ENCODE measurements at places on chromosomes 6 and 20. TPM values are rescaled to one million over a fixed set of nuclear protein-coding genes. Genes with fewer than 3 reads are reported as not detected.
A peak's percentile ranks its signal among the peaks of the same experiment; 100 is the strongest.

GRCh38 chr6:2203264-2203663 is 42.1 kb downstream of the GMDS start:
- DNase-seq, result no peak

DNA sequence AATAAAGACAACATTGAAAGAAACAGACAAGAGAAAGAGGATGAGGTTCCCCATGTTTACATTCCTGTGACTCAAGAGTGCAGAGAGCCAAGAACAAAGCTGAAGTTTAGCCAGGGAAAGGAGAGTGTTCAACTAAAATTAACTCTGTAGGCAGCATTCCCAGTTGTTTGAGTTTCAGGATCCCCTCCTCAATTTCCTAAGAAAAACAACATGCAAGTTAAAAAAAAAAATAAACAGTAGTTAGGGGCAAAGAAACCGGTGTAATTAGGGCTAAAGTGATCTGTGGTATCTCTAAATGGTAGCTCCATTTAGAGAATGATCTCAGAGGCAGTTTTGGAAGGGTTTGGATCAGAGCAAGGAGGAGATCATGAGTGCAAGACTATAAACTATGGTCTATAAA is 30.9 kb upstream of the RAB23 start:
- peak; percentile 51 for DNase-seq

GRCh38 chr20:33675136-33675959 is 1.1 kb upstream of the NECAB3 start:
- no peak for DNase-seq

DNA sequence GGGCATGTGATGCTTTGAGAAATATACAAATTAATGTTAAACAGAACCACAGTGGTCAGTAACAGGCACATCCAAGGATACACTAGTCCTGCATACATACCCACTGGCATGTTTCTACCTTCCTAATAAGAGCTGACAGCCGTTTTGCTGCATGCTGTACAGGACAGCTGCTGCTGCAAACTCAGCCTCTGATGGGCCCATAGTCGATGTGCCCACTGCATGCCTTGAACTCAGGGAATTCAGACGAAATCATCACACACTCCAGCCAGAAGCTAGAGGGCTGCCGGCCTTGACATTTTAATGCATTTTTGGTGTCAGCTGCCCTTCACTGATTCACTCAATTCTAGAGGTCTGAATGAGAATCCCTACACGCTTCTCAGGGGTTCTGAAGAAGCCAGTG is 29.3 kb downstream of the FKBP1A start:
- DNase-seq, result no peak

- DNase-seq, result no peak
Observed at GRCh38 chr6:36781669-36782068, 57.6 kb downstream of the CPNE5 start.

- peak; percentile 72 for DNase-seq
Observed at GRCh38 chr6:111210194-111210728, 123.0 kb downstream of the SLC16A10 start.

GRCh38 chr20:44738813-44739477 is 6.7 kb upstream of the KCNK15 start:
- peak; percentile 89 for DNase-seq

DNA sequence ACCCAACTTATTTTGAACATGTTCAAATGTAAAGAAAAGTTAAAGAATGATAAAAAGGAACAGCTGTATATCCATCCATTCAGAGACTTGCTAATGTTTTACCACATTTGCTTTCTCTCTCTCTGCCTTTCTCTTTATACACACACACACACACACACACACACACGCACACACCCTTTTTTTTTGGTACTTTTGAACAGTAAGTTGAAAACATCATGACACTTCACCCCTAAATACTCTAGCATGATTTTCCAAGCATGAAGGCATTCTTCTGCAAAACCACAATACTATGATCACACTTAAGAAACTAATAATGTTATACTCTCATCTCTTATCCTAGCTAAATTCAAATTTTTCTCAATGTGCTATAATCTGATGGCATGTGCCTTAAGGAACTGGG is 192.3 kb downstream of the UTRN start:
- no peak for DNase-seq

DNA sequence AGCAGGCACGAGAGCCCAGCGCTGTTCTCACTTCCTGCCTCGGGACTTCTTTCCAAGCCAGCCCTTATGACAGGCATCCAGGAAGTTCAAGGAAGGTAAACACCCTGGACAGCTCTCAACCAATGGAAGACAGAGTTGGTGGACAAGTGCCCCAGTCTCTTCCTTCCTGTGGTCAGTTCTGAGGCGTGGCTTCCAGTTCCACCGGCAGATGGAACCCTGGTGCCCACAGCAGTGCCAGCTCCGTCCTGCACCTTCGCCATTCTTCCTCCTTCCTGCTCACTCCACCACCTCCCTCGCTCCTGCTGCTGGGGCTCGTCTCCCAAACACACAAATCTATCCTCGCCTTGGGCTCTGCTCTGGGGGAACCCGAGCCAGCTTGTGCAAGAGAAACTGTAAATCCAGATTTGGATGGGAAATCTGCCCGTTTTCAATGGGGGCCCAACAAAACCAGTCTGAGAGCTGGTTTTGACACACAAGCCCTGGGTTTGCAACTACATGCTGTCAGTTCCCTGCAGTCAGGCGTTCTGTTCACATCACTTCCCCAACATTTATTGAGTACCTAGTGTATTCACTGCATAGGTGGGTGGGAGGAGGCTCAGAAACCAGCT is 162.7 kb downstream of the GRM4 start:
- DNase-seq, result peak; percentile 86

- no peak for DNase-seq
Observed at GRCh38 chr20:16433293-16433580, 140.0 kb downstream of the KIF16B start.

DNA sequence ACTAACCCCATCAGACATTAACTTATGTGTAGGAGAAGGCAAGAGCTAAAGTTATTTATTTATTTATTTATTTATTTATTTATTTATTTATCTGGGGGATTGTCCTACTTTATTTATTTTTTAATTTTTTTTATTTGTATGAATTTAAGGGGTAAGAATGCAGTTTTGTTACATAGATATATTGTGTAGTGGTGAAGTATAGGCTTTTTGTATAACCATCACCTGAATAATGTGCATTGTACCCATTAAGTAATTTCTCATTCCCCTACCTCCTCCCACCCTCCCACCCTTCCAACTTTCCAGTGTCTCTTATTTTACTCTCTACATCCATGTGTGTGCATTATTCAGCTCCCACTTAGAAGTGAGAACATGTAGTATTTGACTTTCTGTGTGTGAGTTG is 51.6 kb downstream of the SPTLC3 start:
- DNase-seq, result no peak

DNA sequence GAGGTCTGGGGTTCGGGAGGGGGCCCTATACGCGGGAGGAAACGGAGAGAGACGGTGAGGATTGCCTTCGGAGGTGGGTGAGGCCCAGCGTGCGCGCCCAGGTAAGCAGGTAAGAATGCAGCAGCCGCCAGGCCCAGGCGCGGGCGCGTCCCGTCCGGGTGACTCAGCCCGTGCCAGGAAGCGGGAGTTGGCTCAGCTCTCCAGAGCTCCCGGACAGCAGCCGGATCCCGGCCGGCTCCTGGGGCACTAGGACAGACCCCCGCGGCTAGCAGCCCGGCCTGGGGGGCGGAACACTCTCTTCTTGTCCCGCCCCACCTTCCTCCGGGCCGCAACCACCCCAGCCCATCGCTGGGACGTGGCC is 1.5 kb upstream of the MDFI start:
- DNase-seq, result peak; percentile 24

The RSPH9 gene
- total RNA-seq, result 0.69 TPM

The BLCAP gene
- 91.2 TPM for total RNA-seq

The SGK2 gene
- not detected for total RNA-seq

The PTPRT gene
- not detected for total RNA-seq
